Midbrain (tissue), 1 donor: ENCODE measurements at places on chromosomes 7 and 10.
A peak's percentile ranks its signal among the peaks of the same experiment; 100 is the strongest.

GRCh38 chr10:110772454-110773025 lies 99.2 kb upstream of the PDCD4 start:
- DNase-seq, result no peak

GRCh38 chr10:2812631-2813030 lies 254.7 kb upstream of the PFKP start:
- no peak for DNase-seq

GRCh38 chr7:131605280-131605878 lies 49.0 kb upstream of the PODXL start:
- no peak for DNase-seq

GRCh38 chr7:37784015-37784414 lies 64.4 kb upstream of the NME8 start:
- no peak for DNase-seq

DNA sequence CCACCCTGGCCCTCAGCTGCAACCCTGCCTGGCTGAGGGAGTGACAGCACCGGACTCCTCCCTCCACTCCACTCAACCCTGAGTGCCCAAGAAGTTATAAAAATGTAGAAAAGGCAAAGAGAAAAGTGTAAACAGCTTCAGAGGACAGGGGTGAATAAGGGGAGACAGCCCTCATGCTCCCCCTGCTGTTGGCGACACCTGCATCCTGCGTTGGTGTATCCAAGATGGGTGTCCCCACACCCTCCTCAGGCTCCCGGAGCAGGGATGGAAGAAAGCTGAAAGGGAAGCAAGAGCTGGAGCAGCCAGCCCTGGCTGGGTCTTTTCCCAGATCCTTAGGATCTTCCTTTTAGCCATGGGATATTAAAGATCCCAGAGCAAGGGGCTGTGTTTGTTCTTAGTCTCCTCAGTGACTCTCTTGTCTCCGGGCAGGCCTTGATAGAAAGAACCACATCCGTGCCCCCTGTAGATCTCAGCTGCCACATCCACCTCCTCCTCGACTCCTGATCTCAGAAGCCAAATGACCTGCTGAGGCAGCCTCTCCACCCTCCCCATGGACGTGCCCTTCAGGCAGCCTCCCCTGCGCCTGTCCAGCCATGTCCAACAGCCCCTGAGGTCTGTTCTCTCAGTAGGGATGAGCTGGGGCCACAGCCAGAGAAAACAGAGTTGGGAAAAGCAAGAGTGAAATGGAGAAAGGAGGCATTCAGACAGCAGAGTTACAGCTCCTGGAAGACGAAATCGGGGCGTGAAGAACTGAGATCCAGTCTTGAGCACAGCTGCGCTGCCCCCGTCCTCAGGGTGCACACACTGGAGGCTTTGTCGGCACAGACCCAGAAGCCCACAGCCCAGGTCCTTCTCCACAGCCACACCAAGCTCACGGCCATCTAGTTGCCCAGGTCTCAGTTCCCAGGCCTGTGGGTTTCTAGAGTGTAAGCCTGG lies 6.8 kb downstream of the FAM131B start:
- DNase-seq, result no peak

- DNase-seq, result no peak
Observed at GRCh38 chr10:21749788-21750187, 215.8 kb downstream of the MLLT10 start.

GRCh38 chr10:28678687-28679457 lies 1.6 kb downstream of the BAMBI start:
- peak; percentile 34 for DNase-seq

DNA sequence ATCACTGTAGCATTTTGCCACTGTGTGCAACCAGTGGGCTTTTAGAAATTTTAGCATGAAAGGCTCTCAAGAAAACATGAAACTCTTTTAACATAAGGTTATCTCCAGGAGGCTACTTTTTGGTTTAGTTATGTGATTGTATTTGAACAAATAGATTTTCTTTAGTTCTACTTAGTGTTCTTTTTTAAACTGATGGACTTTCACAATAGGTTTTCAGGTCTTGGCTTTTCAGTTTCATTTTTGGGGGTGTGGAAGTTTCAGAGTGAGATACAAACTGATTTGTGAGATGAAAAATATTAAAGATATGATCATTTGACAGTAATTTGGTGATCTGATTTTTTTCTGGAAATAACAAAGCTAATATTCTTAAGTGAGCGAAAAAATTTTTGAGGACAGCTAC lies 344.1 kb downstream of the PHF14 start:
- DNase-seq, result no peak

GRCh38 chr10:90602862-90603610 lies 254.8 kb downstream of the HTR7 start:
- DNase-seq, result no peak

GRCh38 chr7:620056-620455 lies 100.4 kb upstream of the PDGFA start:
- no peak for DNase-seq

DNA sequence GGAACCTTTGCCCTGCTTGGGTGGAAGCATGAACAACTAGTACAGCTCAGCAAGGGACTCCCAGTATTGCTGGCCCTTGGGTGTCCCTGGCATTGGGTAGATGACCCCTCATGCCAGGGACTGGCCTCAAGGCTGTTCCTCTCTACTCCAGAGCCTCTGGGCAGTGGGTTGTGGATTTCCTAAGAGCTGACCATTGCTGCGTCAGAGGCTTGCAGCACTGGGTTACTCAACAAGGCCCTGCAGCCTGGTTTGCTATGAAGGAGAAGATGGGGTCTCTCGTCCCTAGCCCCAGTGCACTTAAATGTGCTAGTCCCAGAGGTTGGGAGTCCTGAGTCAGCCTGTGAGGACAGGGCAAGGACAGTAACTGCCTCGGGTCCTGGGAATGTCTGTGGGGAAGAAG lies 2.5 kb downstream of the VSIR start:
- no peak for DNase-seq

DNA sequence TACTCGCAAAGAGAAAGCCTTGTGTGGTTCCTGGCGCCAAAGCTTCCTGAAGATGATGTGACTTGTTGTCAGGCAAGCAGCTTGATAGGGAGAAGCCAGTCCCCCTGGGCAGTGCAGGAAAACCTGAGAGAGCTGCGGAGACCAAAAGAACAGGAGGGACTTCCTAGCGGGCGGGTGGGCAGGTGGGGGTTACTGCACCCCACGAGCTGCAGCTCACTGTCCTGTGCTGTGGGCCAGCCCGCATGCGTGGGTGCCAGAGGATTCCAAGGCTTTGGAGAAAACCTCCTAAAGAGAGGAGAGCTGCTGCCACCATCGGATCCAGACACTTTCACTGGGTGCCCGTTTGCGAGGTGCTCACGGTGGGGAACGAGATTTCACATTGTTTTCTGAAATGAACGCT lies 145.1 kb downstream of the ACTR3B start:
- DNase-seq, result no peak

DNA sequence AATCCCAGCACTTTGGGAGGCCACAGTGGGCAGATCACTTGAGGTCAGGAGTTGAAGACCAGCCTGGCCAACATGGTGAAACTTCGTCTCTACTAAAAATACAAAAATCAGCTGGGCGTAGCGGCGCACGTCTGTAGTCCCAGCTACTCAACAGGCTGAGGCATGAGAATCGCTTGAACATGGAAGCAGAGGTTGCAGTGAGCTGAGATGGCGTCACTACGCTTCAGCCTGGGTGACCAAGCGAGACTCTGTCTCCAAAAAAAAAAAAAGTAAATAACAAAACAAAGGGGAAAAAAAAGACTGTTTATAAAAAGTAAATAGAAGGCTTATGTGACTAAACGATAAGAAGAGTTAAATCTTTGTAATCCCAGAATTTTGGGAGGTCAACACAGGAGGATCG lies 15.0 kb upstream of the DNMBP start:
- no peak for DNase-seq

DNA sequence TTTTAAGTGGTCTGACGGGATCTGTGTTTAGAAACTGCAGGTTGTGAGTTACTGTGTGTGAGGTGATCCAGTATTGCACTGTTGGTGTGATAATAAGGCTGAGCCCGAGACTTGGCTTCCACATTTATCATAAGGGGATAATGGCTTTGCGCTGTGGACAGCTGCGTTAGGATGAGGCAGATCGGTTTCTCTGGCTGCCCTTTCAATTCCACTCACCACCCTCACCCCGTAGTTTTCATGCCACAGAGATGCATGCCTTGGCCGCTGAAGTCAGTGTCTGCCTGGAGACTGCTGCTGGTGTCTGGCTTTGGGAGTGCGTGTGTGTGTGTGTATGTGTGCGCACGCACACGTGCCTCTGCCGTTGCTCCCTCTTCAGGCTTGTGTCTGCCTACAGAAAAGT lies 273.0 kb downstream of the CCDC3 start:
- DNase-seq, result no peak

- DNase-seq, result no peak
Observed at GRCh38 chr10:109027534-109028185, 895.7 kb downstream of the XPNPEP1 start.

DNA sequence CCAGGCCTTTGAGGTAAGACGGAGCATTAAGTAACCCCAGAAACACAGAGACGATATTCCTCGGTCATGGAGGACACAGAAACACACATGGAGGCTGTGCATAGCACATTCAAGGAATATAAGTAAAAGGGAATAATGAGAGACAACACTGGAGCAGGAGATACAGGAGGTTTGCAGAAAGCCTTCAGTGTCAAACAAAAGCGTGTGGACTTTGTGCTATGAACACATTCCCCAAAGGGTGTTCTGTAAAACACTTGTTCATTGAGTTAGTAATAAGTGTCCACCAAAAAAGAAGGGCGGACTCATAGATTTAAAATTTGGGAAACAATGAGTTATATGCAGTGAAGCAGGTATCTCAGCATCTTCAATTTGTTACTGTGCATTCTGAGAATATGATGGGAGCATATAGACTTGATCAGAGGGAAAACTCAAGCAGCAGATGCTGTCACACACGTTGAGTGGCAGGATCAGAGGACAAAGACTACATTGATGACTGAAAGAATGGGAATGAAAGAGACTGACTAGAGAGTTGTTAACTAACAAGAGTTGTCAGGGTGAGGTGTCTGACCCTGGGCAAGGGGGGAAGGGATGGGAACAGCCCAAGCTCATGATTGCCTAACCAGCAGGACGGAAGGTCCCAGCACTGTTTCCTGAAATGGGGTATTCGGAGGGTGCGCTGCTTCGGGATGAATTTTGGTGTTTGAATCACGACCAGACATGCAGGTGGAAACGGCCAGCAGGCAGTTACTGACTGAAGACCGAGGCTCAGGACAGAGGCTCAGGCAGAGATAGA lies 85.2 kb upstream of the VIPR2 start:
- no peak for DNase-seq

DNA sequence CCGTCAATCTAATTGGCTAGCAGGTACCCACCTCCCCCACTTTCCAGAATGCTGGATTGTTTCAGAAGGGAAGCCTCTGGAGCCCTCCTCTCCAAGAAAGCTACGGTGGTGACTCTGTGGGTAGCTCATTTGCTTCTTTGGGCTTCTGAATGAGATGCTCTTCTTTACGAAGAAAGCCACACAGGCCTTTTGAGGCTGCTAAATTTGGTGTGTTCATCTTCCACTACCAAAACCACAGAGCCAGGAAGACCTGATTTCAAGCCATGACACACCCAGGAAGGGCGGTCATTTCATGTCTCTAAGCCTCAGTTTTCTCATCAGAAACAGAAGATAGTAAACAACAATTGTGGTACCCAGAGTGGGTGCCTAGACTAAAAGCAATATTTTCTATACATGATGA lies 901.2 kb downstream of the KCNMA1 start:
- no peak for DNase-seq

GRCh38 chr10:115432188-115432819 lies 339.1 kb downstream of the ATRNL1 start:
- peak; percentile 1 for DNase-seq

DNA sequence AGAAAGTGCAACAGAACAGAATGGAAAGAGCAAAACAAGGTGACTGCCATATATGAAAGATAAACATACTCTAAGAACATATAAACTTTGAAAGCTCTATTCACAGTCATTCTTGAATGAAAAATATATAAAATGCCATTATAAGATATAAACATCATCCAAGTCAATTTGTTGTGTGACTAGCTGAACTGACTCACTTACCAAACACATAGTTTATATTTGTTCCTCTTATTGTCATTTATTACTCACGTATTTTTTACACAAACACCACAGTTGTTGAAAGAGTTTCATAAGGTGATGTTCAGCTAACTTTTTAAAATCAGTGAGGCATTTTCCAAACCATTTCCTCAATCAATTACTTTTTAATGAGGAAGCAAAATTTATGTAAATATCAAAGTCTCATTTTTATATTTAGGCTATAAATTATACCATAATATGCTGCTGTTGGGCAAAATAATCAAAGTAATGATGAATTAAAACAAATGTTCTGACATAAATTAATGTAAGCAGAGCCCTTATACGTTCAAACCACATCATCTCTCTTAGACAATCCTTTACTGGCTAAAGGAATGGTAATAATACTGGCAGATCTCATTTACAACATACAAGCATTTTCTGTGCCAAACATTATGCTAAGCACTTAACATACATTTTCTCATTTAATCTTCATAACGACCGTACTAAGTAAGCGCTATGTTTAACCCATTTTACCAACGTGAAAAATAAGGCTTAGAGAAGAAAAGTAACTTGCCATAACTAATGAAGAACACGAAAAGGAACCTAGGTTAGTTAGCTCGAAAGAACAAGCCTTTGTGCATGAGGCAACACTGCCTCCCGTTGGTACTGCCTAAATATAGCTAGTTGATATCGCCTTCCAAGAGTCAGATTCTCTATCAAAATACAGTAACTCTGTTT lies 7.3 kb downstream of the LRRN3 start:
- DNase-seq, result peak; percentile 65

DNA sequence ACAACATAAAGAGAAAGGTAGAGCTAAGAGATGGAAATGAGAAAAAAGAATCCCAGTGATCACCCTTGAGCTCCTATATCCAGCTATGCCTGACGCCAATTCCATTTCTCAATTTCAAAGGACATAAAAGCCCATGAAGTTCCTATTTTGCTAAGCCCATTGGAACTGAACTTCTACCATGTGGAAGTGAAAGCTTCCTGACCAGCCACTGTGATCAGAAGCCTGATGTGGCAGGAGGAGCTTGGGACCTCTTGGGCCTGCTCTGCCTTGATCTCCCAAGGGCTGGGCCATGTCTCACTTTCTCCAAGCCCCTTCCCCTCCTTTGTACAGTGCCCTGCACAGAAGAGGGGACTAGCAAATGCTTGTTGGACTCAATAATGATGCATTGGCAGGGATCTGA lies 52.7 kb downstream of the PRLHR start:
- DNase-seq, result no peak

DNA sequence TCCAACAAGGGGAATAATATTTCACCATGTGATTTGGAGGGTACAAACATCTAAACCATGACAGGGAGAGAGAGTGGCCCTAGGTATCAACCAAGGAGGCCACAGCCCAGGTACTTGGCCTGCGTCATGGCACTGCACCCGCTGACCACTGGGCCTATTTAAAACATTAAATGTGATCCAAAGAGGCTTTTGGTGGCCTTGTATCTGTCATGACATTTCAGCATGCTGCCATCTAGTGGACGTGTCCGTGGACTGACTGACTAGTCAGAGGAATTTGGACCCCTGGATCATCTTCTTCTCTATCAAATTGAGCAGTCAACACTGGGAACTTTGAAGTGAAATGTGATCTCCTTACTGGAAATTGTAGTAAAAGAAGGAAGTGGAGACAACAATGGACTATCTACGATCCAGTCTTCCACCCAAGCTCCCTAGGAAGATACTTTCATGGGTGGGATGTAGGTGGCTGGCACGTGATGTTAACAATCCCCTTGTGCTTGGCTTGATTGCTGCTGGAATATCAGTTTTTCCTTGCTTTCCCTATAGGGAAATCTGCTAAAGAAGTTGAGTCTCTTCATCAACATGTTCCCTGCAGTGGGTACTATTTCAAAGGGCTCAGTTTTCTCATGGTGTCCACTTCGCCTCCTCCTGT lies 24.6 kb upstream of the ITGA8 start:
- DNase-seq, result peak; percentile 27
